Caco-2 (cell line): ENCODE measurements at places on chromosomes 2 and 18.
A peak's percentile ranks its signal among the peaks of the same experiment; 100 is the strongest.

GRCh38 chr2:10810202-10811161, 2.1 kb downstream of the PDIA6 start:
- no peak for DNase-seq

DNA sequence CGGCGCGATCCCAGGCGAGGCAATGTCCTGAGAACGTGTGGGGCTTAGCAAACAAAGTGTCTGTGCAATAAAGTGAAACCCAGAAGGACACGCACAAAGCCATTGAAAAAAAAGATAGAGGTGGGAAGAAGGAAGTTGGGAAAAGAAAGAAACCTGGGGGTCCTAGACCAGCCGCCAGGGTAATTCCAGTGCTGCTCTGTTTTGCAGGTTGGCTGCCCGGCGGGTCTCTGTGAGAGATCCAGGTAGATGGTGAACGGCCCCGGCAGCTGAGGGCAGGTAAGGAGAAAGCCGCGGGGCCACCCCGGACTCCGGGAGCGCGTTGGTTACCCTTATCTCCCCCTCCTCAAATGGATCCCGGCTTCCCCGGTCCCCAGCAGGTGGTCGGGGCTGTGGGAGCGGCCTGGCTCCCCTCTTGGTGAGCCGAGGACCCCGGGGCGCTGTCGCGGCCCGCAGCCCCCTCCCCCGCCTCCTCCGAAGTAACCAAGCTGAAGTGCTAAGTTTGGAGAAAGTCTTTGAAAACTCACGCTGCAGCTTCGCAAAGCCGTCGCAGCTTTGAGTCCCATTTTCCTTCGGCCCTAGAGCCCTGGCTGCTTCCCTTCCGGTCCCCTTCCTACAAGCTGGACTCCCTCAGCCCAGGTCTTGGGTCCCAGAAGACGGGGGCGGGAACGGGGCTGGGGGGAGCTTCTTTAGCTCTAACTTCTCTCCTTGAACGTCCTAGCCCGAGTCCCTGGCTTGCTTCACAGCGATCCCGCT, 588 bp downstream of the OTX1 start:
- DNase-seq = peak; percentile 54

- no peak for DNase-seq
These were observed 81.1 kb downstream of the MBOAT2 start for GRCh38 chr2:8922431-8922830.

- no peak for DNase-seq
These were observed 88.7 kb downstream of the TFCP2L1 start for GRCh38 chr2:121196132-121196848.

DNA sequence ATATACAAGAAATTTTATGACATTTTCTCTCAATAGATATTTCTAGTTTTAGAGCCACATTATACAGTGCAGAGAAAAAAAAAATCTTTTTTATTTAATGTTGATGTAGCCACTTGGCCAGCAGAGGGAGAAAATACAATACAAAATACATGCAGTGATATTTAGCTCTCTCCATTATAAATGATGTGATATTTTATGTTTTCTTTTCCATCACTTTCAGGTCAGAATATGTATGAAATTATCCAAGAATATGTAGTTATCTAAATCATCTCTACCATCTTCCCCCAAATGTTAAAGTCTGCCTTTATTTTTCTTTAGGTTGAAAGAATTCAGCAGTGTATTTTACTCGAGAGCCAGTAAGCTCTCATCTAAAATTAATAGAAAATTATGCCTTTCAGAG, 533.6 kb upstream of the FSHR start:
- DNase-seq = no peak

DNA sequence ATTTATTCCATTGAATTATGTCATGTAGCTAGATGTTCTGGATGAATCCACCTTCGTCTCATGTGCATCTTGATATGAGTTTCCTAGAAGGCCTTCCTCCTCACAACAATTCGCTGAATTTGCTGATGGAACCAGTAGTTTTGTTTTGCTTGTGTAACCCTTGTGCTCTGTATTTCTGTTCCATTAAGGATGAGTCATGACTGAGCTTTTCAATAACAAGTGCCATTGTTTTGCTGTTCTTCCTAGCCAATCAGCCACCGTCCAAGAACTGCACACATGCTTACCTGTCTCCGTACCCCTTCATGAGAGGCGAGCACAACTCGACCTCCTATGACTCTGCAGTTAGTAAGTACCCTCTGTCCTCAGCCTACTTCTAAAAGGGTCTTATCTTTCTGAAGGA, 2.3 kb downstream of the TMEM182 start:
- DNase-seq = no peak

- DNase-seq = no peak
These were observed 78.8 kb upstream of the FZD5 start for GRCh38 chr2:207848545-207848928.

- DNase-seq = no peak
These were observed 292.5 kb upstream of the TRIB2 start for GRCh38 chr2:12424219-12424618.
